ENCODE measurements at places on chromosomes 13 and 19.
A peak's percentile ranks its signal among the peaks of the same experiment; 100 is the strongest.

DNA sequence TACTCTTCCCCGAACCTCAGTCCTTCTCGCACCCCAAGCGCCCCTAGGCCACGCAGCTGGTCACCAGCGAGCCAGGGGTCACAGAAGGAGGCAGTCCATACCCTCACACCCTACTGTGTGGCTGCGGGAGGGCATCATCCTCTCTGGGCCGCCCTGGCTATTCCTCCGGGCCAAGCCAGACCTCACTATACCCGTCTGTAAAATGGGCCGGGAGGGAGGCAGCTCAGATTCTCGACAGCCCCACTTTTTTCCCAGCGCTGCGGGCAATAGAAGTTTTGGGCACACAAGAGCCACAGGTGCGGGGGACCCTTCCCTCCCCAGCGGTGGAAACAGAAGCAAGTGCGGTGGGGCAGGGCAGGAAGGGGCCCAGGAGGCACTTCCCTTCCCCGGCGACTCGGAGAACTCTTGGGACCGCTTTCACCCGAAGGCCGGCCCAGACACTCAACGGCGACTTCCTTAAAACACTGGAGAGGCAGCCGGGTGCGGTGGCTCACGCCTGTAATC is 5.6 kb upstream of the ARRDC2 start:
- no peak for DNase-seq

- no peak for DNase-seq
These were observed 12.2 kb upstream of the IFNL1 start for GRCh38 chr19:39284032-39284431.

DNA sequence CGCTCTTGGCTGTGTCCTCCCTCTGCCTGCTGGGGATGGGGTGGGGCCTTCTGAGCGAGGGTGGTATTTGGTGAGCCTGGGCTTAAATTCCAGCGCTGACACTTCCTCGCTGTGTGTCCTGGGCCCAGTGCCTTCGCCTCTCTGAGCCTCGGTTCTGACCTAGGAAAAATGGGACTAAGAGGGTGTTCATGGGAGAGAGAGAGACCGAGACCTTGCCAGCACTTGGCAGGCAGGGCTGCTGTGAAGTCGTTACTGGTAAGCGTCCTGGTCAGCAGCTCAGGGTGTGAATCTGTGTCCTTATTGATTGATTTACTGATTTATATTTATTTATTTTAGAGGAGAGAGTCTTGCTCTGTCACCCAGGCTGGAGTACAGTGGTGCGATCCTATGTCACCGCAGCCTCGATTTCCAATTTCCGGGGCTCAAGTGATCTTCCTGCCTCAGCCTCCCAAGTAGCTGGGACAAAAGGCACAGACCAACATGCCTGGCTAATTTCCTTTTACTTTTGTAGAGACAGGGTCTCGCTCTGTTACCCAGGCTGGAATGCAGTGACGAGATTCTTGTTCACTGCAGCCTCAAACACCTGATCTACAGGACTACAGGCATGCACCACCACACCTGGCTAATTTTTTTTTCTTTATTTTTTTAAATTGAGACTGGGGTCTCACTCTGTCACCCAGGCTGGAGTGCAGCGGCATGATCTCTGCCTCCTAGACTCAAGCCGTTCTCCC is 2.4 kb downstream of the PKN1 start:
- no peak for DNase-seq

DNA sequence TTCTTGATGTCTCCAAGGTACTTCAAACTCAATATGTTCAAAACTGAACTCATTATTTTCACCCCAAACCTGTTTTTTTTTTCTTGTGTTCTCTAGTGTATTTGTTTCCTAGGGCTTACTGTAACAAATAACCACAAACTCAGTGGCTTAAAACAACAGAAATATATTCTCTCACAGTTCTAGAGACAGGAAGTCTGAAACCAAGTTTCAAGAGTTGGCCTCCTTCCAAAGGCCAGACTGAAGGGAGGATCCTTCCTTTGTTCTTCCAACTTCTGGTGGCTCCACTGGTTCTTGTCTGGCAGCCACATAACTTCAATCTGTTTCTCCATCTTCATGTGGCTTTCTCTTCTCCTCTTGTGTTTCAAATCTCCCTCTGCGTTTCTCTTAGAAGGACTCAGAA is 62.0 kb upstream of the PDCD5 start:
- no peak for DNase-seq

- no peak for DNase-seq
These were observed 76.6 kb upstream of the KLF12 start for GRCh38 chr13:74210693-74211393.

DNA sequence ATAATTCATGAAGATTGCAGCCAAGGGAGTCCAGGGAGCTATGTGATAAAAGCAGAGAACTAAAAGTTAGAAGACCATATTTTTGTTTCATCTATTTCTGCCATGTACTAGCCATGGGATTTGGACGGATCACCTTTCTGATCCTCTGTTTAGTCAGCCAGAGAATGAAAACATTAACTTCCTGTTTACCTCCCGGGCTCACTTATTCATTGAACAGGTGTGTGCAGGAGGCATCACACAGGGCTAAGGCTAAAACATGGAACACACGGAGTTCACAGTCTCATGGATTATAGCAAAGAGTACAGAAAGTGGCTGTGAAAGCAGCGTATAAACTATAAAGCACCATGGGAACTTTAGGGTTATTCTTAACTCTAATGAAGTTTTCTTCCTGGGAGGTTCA is 96.8 kb downstream of the GPR12 start:
- DNase-seq: peak; percentile 50

GRCh38 chr13:38624822-38625221 is 62.1 kb upstream of the FREM2 start:
- DNase-seq: no peak

DNA sequence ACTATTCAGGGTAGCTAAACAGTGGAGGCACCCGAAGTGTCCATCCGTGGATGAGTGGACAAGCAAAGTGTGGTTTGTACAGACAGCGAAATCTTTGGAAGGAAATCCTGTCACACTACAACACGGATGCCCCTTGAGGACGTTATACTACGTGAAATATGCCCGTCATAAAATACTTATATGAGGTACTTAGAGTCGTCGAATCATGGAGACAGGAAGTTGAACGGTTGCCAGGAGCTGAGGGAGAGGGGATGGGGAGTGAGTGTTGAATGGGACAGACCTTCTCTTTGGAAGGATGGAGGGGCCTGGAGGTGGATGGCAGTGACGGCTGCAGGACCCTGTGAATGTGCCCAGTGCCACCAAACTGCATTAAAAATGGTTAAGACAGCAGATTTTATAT is 11.6 kb downstream of the ATP4B start:
- peak; percentile 86 for DNase-seq

DNA sequence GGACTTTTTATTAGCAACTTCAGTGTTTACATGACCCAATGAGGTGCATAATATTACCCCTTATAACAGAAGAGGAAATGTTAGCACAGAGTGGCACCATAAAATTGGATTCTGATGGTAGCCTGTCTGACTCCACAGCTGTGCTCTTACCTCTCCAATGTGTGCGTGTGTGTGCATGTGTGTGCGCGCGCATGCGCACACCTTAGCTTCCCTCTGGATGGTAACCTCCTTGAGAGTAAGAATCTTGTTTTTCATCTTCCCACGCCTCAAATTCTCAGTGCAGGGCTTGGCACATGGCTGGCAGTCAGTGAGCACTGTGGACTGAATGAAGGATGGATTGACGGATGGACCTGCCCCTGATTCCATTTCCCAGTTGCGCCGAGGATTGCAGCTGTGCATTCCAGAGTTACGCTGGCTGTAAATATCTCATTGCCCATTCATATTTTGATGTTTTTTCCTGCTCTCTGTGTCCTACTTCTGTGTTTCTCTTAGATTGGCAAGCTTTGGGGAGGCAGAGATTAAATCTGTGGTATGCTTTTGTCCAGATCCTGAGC is 99.2 kb upstream of the WASF3 start:
- no peak for DNase-seq

DNA sequence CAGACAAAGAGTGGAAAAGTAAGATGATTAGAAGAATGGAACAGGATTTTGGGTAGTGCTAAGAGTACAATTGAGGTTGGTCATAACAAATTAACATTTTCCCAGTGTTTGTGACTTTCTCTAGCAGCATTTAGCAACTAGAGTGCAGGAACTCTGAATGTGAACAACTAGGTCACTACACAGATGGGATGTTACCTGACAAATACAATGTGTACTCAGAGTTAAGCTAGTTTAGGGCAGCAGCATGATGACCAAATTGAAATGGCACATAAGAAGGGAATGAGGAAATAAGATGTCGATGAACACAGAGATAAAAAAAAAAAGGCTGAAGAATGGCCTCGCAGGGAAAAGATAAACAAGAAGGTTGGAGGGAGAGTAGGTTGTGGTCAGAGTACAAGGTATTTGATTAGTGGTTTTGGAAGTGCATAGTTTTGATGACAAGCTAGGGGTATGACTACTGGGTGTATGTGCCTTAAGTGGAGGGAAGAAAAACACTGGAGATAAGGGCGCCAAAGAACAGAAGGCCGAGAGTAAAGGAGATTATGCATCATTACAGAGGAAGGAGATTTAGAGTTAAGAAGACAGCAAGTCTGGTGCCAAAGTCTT is 381.1 kb downstream of the FGF14 start:
- no peak for DNase-seq

- peak; percentile 93 for DNase-seq
These were observed 1.2 kb downstream of the APLP1 start for GRCh38 chr19:35869327-35870123.

- no peak for DNase-seq
These were observed 1.5 kb downstream of the PABPC3 start for GRCh38 chr13:25097426-25097825.

DNA sequence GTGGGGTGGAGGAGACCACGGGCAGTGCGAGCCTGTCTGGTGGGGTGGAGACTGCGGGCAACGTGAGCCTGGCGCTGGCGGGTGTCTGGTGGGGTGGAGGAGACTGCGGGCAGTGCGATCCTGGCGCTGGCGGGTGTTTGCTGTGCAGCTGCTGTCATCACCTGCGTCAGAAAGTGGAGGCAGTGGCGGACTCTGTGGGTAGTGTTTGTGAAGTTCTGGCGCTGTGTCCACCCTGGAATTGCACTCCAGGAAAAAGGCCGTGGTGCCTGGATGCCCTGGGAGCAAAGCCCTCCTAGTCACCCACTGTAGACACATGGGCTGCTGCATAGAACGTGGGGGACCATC is 6.2 kb downstream of the TEX29 start:
- peak; percentile 34 for DNase-seq

GRCh38 chr19:37136111-37136510 is 36.4 kb downstream of the ZNF585A start:
- no peak for DNase-seq

- peak; percentile 97 for DNase-seq
These were observed 16.0 kb downstream of the SMAD9 start for GRCh38 chr13:36903925-36904595.

DNA sequence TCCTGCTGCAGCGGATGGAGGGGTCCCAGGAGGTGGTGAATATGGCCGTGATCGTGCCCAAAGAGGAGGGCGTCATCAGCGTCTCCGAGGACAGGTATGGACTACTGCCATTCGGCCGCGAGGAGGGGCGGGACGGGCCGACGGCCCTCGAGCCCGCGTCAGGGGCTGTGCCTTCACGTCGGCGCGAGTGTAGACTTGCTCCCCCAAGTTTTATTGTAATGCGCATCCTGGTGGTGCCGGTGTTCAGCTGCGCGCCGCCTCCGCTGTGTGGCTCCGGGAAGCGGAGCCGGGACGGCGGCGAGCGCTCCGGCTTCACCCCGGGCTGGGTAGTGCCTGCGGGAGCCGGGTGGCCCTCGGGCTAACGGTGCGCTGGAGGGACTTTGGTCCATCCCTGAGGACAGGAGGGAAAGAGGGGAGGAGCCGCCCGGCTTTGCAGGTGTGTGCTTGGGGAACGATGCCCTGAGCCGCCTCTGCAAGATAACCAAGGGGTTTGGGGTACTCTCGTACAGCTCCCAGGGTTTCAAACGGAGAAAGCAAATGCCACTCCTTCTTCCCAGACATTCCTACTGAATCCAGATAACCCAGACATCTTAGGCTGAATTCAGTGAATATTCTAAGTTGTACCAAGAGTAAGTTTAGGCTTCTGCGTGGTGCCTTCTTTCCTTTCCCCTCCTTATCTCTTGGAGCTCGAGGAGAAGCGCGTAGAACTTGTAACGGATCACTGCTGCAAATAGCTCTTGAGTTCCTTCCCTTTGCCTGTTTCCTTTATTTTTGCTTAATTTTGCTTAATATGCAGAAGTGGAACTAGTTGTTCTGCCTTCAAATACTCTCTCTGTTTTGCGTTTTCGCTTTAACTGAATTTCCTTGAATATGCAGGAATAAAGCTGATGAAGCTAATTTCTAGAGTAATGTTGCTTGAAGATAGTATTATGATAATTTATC is 740 bp downstream of the WDFY2 start:
- DNase-seq: peak; percentile 31
